ENCODE measurements at places on chromosomes 3 and 15. TPM values are rescaled to one million over a fixed set of nuclear protein-coding genes. Genes with fewer than 3 reads are reported as not detected.

LDHAL6B gene
- not detected for total RNA-seq

RTP1 gene
- total RNA-seq = not detected

CHL1 gene
- not detected for total RNA-seq

CA12 gene
- 0.68 TPM for total RNA-seq

EBLN2 gene
- total RNA-seq = 3.8 TPM

MESP2 gene
- 0.26 TPM for total RNA-seq

DHFR2 gene
- 6.5 TPM for total RNA-seq

RYR3 gene
- not detected for total RNA-seq

ENTPD3 gene
- total RNA-seq = 0.54 TPM

PTX3 gene
- total RNA-seq = 4.3 TPM

SHF gene
- total RNA-seq = 43.2 TPM

TUSC7 gene
- total RNA-seq = not detected

GPR87 gene
- total RNA-seq = not detected

HERC2 gene
- 82.2 TPM for total RNA-seq

OR4F15 gene
- not detected for total RNA-seq

IL17RC gene
- 9.3 TPM for total RNA-seq

All from A673 (cell line).